ENCODE measurements at places on chromosomes 4 and X.
A peak's percentile ranks its signal among the peaks of the same experiment; 100 is the strongest.

- no peak for DNase-seq
Observed at GRCh38 chr4:107155366-107155765, 119.3 kb upstream of the DKK2 start.

- DNase-seq = no peak
Observed at GRCh38 chrX:1327651-1328304, 8.8 kb upstream of the IL3RA start.

- DNase-seq = peak; percentile 54
Observed at GRCh38 chrX:10519761-10520160, 100.6 kb downstream of the MID1 start.

- DNase-seq = peak; percentile 83
Observed at GRCh38 chr4:176778491-176778890, 14.2 kb downstream of the VEGFC start.

GRCh38 chrX:118570209-118570608 lies 74.6 kb downstream of the DOCK11 start:
- DNase-seq = no peak

- peak; percentile 1 for DNase-seq
Observed at GRCh38 chrX:85084770-85085393, 81.2 kb downstream of the APOOL start.

- DNase-seq = no peak
Observed at GRCh38 chr4:68218044-68218443, 27.4 kb downstream of the TMPRSS11B start.

Data from fibroblast of skin of right quadriceps (primary cell).